ENCODE measurements at places on chromosomes 6 and 20.

GRCh38 chr20:50338479-50339391, 148.1 kb downstream of the CEBPB start:
- H3K4me3 ChIP-seq = peak overlapping the region; percentile 26
- peaks cover 8% of the 10 kb centered on the region for H3K4me1 ChIP-seq
- H3K27ac ChIP-seq = peak overlapping the region; percentile 34
- no peak for DNase-seq

GRCh38 chr6:41406728-41407489, 71.5 kb downstream of the NCR2 start:
- no peaks in the 10 kb centered on the region for H3K27me3 ChIP-seq
- DNase-seq = no peak
- peak overlapping the region; percentile 23 for H3K4me3 ChIP-seq
- no peaks in the 10 kb centered on the region for H3K36me3 ChIP-seq

DNA sequence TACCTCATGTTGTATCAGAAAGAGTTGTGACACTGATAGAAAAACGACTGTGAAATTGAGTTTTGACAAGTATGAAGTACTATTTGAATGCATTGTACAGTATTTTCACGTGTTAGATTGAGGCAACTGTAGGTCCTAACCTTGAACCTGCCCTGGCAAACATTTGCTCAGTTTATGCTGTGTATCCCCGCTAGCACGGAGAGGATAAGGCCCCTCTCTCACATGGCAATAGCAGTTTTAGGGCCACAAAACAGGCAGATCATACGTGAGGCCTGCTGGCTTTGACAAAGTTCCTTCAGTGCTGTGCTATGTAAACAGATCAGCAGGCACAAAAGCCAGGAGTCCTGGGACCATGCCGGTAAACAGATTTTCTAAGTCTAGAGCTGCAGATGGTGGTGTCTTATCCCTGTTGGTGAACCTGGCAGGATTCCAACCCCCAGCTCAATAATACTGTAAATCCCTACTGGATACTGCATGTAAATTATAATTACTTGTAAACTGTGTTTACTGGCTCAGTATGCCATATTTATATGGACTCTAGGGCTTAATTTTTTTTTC, 23.8 kb upstream of the FAM217A start:
- no peaks in the 10 kb centered on the region for H3K27me3 ChIP-seq
- H3K27ac ChIP-seq = no peak overlapping the region
- no peaks in the 10 kb centered on the region for H3K36me3 ChIP-seq
- no peaks in the 10 kb centered on the region for H3K4me1 ChIP-seq
- no peak overlapping the region for H3K4me3 ChIP-seq
- no peak for DNase-seq

DNA sequence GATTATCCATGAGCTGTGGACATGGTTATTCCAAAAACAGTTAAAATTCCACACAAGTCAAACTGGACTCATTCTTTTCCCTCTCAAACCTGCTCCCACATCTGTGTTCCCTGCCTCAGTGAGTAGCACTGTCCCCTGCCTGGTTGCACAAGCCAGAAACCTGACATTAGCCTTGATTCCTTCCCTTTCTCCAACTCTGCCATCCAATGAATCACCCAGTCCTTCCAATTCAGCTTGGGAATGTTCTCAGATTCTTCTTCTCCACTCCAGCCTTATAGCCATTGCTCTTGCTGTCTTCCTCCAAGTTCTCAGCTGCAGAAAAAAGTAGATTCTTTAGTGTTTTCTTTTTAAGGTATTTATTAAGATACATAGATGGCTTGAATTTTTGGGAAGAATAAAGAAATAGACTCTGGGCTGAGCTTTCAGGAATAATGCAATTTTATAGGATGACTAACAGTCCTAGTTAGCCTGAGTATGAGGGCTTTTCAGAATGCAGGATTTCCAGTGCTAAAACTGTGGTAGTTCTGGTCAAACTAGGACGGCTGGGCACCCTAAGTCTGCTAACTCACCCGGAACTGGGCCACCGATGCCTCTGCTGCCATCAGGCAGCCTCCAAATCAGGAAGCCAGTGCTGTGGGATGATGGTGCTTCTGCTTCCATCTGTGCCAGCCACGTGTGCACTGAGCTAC, 18.2 kb upstream of the SASH1 start:
- H3K4me3 ChIP-seq = no peak overlapping the region
- no peaks in the 10 kb centered on the region for H3K36me3 ChIP-seq
- no peak for DNase-seq
- peak overlapping the region; percentile 45 for H3K27ac ChIP-seq

- no peaks in the 10 kb centered on the region for H3K27me3 ChIP-seq
- H3K27ac ChIP-seq = no peak overlapping the region
- H3K4me3 ChIP-seq = no peak overlapping the region
- no peak for DNase-seq
These were observed 18.5 kb downstream of the NOX3 start for GRCh38 chr6:155436981-155437749.

DNA sequence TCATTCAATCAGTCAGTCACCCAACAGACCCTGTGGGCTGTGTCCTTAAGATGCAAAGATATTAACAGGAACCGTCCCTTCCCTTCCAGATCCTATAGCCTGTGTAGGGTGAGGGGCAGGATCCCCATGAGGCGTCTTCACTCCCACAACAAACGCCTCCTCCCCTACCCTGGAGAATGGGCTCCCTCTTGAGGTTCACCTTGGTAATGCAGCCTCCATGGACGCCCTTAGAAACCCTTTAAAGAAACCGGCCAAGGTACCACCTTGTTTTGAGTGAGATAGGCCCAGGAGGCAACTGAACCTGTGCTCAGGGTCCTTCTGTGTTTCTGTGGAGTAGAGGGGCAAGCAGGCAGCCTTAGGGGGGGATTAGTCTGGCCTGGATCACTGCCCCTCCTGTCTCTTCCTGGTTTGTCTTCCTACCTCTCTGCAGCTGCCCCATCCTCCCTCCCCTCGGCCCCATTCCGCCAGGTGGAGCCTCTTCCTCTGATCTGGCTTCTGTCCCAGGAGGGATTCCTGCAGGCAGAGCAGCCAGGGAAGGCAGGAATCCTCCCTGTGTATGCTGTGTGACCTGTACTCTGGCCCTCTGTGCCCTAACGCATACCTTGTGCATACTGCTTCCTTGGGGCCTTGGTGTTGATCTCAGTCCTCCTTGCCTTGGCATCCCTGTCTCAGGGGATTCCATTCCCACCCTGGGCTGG, 6.6 kb upstream of the GUCA1A start:
- no peaks in the 10 kb centered on the region for H3K4me1 ChIP-seq
- no peak for DNase-seq
- H3K36me3 ChIP-seq = no peaks in the 10 kb centered on the region
- H3K27ac ChIP-seq = no peak overlapping the region

DNA sequence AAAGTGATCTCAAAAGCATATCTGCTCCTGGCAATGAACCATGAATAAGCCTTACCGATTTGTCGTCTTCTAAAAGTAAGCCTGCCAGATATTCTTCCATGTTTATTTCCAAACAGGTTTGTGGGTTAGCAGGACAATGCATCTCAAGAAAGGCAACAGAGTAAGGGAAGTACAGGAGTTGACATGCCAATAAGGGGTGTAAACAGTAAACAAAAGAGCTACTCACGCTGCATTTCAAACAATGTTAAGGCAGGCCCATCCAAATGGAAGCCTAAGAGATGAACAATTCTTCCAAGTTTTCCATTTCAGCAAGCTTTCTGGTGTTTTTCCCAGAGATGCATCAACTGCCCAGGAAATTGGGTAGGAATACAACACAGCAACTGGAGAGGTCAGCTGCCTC, 27.8 kb upstream of the CRIP3 start:
- H3K36me3 ChIP-seq = peaks cover 23% of the 10 kb centered on the region
- no peak overlapping the region for H3K27ac ChIP-seq
- no peaks in the 10 kb centered on the region for H3K27me3 ChIP-seq
- H3K4me3 ChIP-seq = no peak overlapping the region
- DNase-seq = no peak
- no peaks in the 10 kb centered on the region for H3K4me1 ChIP-seq

DNA sequence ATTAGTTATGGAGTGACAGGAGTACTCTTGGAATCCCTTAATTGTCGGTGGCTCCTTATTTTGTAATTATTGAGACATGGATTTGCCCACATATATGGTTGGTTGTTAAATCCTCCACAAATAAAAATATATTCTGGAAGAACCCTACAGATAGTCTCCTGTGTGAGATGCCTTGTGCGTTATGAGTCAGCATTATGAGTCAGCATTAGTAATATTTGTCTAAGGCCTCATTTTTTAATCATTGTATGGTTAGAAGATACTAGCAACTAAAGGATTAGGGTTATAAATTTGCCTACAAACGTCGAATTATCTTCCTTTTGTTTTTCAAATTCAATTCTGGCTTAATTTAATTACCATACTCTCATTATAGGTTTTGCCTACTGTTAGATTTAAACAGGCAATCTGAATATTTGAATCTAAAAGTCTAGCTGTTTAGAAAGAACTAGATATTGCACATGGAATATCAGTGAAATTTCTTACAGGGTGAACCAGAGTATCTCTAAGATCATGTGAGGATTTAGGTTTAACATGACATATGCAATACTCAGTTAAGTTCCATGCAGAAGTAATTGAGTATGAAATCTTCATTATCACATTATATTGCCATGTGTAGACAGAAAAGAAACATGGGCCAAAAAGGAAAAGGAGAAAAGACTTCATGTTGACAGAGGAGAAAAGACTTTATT, 5.9 kb downstream of the C6orf58 start:
- H3K36me3 ChIP-seq = no peaks in the 10 kb centered on the region
- H3K4me1 ChIP-seq = no peaks in the 10 kb centered on the region
- no peak overlapping the region for H3K4me3 ChIP-seq
- no peaks in the 10 kb centered on the region for H3K27me3 ChIP-seq
- no peak for DNase-seq
- H3K27ac ChIP-seq = no peak overlapping the region

DNA sequence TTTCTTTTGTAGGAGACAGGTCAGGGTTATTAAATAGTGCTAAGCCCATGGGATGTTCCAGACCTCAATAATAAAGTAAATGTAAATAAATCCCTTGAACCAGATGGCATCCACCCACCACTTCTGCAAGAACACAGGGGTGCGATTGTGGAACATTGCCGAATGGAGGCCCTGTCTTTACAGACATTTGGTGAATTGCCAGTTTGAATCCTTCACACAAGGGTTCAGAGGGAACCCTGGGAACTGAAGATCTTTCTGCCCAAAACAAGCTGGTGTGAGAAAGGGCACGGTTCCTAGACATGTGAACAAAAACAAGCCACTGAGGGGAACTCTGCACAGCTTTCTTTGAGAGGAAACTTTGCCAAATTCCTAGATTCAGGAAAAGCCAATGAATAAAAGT, 30.2 kb upstream of the RNF8 start:
- H3K27me3 ChIP-seq = no peaks in the 10 kb centered on the region
- H3K27ac ChIP-seq = peak overlapping the region; percentile 42
- no peak for DNase-seq
- no peaks in the 10 kb centered on the region for H3K4me1 ChIP-seq
- no peak overlapping the region for H3K4me3 ChIP-seq

DNA sequence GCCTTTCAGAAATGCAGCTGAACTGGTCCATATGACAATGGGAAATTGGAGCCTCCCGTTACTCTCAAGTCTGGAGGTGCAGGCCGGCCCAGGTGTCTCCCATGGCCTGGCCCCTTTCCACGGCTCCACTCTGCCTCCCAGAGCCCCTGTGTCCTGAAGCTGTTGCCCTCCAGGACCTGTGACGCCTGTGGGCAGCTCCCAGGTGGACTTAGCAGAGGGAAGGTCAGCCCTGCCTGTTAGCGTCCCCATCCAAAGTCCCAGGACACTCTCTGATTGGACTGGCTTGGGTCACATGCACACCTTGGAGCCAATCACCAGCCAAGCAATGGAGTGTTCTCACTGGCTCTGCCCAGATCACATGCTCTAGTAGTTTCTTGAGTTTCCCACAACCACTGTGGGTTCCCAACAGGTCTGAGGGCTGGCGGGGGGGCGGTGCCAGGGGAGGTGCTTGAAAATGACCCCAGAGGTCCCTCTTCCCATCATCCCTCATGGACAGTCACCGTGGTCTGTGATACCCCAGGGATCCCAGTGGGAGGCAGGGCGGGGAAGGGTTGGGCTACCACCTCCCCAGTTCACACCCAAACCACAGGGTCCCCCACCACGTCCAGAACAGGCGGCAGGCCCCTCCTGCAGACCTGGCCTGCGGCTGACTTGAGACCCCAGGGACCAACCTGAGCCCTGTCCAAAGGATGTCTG, 135.6 kb downstream of the TAF4 start:
- no peak overlapping the region for H3K27ac ChIP-seq
- H3K4me3 ChIP-seq = no peak overlapping the region
- no peaks in the 10 kb centered on the region for H3K27me3 ChIP-seq
- no peak for DNase-seq

- no peaks in the 10 kb centered on the region for H3K27me3 ChIP-seq
- no peak overlapping the region for H3K4me3 ChIP-seq
- H3K36me3 ChIP-seq = no peaks in the 10 kb centered on the region
- no peaks in the 10 kb centered on the region for H3K4me1 ChIP-seq
These were observed 131.0 kb downstream of the ID4 start for GRCh38 chr6:19968201-19968600.

DNA sequence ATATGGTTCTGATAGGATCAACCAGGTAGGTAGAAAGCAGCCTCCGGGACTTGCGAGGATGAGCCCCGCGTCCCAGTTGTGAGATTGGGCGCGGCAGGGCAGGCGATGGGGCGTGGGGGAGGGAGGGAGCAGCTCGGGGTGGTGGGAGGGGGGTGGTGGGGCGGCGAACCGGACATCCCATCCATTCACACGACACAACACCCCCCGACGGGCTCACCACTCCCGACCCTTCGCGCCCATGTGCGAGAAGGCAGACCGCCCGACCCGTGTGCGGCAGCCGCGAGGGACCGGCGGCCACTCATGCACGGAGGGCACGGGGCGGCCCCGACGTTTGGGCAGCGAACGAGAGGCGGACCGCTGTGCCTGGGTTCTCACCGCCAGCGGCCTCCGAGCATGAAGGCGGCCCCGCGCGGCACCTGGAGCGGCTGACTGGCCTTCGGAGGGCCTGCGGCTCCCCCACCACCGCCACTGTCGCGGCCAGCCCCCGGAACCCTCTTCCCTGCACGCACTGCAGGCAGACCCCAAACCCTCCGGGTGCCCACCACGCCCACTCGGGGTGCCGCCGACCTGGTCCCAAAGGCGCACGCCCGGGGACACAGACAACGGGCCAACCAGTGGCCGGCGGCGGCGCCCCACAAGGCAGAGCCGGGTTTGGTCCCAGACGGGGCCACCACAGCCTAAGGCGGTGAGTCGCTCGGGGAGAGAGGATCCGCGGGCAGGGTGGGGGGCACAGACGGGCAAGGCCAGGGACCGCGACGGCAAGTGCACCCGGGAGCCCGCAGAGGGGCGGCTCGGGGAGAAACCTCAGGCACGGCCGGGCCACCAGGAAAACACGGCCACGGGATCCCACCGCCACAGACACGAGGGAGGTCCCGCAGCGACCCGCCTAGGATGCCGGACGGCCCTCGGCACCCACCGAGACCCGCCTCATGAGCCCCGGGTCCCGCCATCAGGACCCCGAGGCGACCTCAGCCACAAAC, 769.2 kb upstream of the DEFB115 start:
- H3K27me3 ChIP-seq = no peaks in the 10 kb centered on the region
- no peaks in the 10 kb centered on the region for H3K36me3 ChIP-seq
- DNase-seq = no peak
- H3K4me3 ChIP-seq = no peak overlapping the region

- no peaks in the 10 kb centered on the region for H3K27me3 ChIP-seq
- no peak overlapping the region for H3K27ac ChIP-seq
- H3K36me3 ChIP-seq = no peaks in the 10 kb centered on the region
These were observed 835.3 kb upstream of the CITED2 start for GRCh38 chr6:140209775-140210174.
